ENCODE measurements at places on chromosomes 3 and 15.

- DNase-seq: peak; percentile 97
These were observed 8.1 kb downstream of the VGLL3 start for GRCh38 chr3:86982883-86983282.

- no peak for DNase-seq
These were observed 1247.0 kb upstream of the EPHA6 start for GRCh38 chr3:95567346-95567745.

GRCh38 chr15:85007137-85007536 is 25.5 kb downstream of the PDE8A start:
- no peak for DNase-seq

DNA sequence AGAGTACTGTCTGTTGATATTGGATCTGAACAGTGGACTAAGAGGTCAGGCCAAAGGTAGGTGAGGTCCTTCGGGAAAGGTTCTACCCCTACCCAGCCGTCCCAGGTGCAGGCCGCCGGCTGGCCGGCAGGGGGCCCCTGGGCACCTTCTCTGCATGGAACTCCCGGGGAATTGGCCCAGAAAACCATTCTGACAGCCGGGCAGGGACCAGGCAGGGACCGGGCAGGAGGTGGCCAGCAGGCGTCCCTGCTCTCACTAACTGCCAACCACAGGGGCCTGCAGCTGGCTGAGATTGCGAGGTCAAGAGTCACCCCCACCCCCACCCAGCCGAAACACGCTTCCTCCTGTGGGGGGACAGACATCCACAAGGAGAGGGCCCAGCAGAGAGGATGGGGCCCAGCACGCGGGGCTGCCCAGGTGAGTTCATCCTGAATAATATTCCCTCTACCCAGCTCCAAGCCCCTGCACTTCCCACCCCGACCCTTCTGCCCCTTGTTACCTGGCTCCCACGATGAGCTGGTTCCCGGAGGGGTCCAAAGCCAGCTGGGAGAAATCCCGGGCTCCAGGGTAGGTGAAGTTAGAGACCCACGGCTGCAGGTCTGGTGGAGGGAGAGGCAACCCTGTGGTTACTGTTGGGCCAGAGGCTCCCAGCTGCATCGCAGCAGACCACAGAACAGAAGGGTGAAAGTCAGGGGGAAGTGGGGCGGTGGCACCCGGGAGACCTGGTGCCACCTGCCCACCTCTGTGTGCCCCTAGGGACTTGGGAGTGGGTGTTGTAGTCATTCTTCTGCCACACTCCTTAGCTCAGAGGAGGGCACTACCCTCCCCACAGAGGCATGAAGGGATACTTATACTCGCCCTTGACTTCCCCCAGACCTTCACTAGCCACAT is 84.4 kb downstream of the SEMA5B start:
- DNase-seq: peak; percentile 44

DNA sequence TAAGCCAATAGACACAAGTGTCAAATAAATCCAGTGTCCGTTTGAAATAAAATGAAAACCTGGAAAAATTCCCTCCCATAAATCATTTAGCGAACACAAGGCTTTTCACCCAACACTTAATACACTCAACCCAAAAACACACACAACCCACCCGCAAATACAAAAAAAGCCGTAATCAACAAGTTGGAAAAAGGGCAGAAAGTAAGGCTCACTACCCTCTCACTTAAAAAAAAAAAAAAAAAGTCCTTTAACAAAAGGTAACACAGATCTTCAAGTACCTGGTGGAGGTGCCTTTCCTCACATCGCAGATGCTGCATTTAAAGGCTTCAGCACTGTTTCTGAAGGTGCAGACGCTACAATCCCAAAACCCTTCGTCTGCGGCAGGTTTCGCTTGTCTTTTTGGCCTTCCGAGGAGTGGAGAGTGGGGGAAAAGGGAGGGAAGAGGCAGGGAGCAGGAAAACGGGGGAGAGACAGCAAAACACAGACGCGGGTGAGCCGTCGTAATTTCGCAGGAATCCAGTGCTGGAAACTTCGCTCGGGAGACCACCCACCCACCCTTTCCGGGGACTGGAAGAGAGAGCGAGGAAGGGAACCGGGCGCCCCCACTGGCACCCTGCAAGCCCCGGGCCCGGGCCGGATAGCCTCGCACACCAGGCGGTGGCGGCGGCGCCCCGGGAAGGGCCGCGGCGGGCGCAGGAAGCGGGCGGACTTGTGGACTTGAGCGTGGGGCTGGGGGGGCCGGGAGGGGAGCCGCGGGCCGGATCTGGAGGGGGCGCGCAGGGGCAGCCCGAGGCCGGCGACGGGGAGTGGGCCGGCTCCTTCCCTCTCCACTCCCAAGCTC is 401.8 kb downstream of the SHQ1 start:
- no peak for DNase-seq

DNA sequence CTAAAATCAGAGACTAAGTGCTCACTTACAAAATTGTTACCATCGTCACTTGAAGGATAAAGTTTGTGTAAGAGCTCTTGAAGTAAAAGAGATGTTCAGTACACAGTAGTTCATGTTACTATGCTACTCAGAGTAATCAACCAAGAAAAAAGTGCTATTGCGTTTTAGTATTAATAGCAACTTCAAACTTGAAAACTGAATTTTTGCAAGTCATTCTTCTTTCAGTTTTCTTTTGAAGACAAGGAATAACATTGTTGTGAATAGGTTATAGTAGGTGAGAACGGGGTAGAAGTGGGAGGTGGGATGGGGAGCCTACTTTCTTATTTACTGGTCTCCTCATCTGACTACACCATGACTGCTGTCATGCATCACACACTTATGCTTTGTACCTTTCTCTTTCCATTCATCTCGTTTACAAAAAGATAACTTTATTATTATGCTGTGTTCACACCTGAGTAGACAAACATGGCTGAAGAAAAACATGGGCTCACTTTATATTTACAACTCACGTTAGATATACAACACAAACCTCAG is 39.3 kb upstream of the P3H2 start:
- no peak for DNase-seq

- no peak for DNase-seq
These were observed 26.6 kb downstream of the APBA2 start for GRCh38 chr15:28912422-28912821.

- DNase-seq: no peak
These were observed 41.0 kb downstream of the ABHD2 start for GRCh38 chr15:89129123-89129815.

DNA sequence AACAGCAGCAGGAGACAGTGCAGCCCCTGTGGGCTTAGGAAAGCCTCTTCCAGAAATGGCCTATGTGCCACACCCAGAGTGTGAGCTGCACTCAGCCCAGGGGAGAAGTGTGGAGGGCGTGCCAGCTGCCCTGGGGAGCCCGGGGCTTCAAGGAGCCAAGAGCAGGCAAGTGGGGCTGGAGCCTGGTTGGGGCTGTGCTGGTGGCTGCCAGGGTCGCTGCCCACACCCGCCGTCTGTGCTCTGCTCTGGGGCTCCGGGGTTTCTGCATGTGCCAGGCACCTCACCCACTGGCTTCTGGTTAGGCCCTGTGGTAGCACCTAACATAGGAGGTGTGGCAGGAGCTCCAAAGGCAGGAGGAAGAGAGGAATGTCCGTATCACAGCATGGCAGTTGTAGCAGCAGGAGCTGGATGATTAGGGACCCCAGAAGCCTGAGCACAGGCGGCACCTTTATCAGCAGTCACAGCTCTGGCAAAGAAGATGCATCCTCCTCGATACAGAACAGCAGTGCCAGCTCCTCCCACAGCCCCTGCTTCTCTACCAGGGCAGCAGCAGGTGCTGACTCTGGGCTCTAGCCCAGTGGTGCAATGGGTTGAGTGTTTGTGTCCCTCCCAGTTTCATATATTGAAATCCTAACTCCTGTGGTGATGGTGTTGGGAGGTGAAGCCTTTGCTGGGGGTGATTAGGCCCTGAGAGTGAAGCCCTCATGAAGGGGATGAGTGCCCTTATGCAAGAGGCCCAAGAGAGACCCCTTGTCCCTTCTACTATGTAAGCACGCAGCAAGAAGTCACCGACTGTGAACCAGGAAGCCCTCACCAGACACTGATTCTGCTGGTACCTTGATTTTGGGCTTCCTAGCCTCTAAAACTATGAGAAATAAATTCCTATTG is 70.0 kb upstream of the KLF13 start:
- DNase-seq: no peak

GRCh38 chr3:193847402-193847801 is 254.4 kb downstream of the OPA1 start:
- DNase-seq: no peak

DNA sequence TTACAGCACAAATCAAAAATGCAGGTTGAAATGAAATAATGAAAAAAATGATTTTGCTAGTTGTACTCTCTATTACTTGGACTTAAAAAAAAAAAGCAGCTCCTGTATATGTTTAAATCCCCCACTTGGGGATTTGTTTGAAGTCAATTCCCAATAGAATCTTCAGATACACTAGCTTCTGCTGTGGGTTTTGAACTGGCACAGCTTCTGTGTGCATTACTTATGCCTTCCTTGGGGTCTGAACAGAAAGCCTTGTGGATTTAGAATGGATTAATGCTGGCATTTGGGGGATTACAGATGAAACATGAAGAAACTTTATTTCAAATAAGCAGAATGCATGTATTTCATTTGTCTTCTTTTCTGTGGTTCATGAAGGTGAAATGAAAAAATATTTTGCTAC is 513.2 kb upstream of the TBL1XR1 start:
- no peak for DNase-seq

DNA sequence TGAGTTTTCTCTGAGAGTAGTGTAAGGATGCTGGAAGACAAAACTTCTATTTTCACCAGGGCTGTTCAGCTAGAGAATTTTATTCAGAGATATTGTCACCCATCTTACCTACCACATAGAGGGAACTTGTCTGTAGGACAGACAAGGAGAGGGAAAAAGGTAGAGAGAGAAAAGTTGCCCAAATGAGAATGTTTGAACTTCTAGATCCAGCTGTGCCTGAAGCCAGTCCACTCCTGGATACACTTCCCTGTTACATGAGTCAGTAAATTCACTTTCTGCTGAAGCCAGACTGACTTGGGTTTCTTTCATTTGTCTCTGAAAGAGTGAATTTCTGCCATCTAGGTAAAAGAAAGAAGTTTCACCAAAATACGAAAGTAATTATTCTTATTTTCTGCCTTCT is 27.2 kb upstream of the KCNMB3 start:
- DNase-seq: no peak

GRCh38 chr3:109234300-109234699 is 82.0 kb downstream of the DPPA2 start:
- no peak for DNase-seq

GRCh38 chr3:143849854-143850549 is 1.7 kb upstream of the SLC9A9 start:
- DNase-seq: peak; percentile 91

DNA sequence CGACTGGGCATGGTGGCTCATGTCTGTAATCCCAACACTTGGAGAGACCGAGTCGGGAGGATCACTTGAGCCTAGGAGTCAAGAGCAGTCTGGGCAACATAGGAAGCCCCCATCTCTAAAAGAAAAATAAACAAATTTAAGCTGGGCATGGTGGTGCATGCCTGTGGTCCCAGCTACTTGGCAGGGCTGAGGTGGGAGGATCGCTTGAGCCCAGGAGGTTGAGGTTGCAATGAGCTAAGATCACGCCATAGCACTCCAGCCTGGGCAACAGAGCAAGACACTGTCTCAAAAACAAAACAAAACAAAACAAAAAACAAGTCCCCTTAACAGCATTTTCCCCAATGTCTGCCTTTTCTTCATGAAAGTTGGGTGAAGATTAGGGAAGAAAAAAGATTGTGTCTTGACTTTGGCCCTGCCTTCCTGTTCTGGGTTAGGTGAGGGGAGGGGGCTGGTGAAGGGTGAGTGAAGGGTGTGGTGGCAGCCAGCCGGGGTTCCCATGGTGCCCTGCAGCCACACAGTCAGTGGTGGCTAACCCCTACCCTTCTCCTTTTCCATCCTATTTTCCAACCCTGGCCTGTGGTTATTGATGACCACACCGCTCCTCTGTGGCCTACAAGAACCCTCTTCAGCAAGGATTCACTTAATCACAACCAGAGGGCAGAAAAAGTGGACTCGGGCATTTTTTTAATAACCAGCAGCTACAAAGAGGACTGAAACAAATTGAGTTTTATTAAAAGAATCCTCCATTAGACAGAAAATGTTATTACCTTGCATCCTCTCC is 28.4 kb upstream of the SMAD3 start:
- DNase-seq: no peak

GRCh38 chr3:19263606-19264005 is 115.3 kb downstream of the KCNH8 start:
- DNase-seq: no peak

- peak; percentile 72 for DNase-seq
These were observed 76.0 kb downstream of the ZNF609 start for GRCh38 chr15:64536244-64536836.

- DNase-seq: no peak
These were observed 98.4 kb downstream of the SLC49A4 start for GRCh38 chr3:122893282-122893681.

DNA sequence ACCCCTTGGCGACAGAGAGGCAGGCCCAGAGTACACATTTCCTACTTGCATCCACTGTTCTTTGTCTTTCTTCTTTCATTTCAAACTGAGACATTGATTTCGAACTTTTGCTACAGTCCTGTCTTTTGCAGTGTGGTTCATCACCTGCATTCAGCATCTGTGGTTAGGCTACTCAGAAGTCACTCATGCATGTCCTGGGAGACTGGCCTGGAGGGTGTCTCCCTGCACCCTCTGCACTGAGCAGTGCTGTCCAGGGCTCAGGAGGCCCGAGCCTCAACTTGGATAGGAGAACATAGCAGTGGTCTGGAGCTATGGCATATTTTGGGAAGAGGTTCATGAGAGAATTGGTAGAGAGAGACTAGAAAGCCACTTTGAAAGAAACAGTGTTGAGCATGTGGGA is 240.2 kb upstream of the TPRG1 start:
- DNase-seq: no peak

- no peak for DNase-seq
These were observed 3.8 kb downstream of the GPR156 start for GRCh38 chr3:120281261-120281660.

GRCh38 chr15:70258369-70259027 is 160.8 kb upstream of the TLE3 start:
- DNase-seq: no peak

GRCh38 chr15:37050345-37050744 is 50.0 kb downstream of the MEIS2 start:
- no peak for DNase-seq

GRCh38 chr3:10248984-10249748 is 907 bp downstream of the TATDN2 start:
- no peak for DNase-seq

DNA sequence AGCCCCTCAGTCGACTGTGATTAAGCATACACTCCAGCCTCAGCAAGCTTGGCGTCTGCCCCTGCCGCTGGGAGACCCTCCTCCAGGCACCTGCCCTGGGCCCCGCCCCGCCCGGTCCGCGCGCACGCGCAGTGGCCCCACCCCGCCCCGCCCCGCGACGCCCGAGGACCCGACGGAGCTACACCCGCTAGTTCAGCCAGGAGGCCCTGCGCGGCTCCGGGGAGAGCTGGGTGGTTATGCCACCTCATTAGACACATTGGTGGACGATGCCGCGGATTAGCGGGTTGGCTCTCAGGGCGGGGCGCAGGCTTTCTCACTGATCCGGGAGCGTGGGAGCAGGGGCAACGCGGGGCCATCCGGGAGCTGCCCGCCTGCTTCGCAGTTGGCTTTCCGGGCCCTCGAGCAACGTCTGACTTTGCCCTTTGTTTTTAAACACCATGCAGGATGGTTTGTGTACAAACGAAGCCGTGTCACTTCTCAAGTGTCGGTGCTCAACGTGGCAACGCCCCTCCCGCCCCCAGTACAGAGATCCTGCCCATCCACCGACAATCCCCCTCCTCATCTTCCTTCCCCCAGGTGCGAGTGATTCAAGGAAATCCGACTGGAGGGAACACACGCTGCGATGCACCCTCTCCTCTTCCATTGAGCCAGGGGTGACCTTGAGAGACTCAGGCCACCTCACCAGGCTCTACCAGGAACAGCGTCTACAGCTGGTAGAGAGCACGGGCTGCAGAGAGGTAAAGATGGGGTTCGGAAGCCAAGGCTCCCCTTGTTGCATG is 109.3 kb downstream of the SHQ1 start:
- DNase-seq: peak; percentile 6
